ENCODE measurements at places on chromosomes 2 and 18.
A peak's percentile ranks its signal among the peaks of the same experiment; 100 is the strongest.

GRCh38 chr2:68726608-68727367 lies 7.8 kb upstream of the ARHGAP25 start:
- DNase-seq: peak; percentile 74

DNA sequence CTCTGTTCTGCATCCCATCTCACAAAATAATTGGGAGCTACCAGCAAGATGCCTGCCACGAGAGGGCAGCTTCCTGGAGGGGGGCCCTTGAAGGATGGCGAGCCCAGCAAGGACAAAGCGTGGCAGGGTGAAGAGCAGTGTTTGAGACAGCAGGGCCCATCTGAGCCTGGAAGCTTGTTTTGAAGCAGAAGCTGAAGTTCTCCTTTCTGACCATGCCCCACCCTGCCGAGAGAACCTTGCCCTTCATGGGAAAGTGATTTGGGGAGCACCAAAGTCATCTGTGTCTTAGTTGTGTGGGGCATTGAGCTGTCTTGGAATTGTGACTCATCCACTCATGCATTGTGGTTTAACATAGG lies 216.3 kb downstream of the BCL11A start:
- no peak for DNase-seq

DNA sequence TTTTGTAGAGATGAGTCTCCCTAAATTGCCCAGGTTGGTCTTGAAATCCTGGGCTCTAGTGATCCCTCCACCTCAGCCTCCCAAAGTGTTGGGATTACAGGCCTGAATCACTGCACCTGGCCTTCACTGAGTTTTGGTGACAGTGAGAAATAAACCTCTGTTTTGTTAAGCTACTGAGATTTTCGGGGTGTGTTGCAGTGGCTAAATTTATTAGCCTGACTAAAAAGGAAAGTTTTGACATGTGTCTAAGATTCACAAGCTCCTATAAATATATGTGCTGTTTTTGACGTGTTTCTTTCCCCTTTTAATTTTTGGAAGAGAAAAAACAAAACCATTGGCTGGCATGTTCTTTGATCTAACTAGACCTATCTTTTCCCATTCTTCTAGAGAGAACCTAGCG lies 190.5 kb upstream of the MC4R start:
- DNase-seq: no peak

- DNase-seq: no peak
These were observed 47.6 kb upstream of the LGALSL start for GRCh38 chr2:64406407-64406774.

- no peak for DNase-seq
These were observed 71.8 kb downstream of the TMEFF2 start for GRCh38 chr2:192122946-192123345.

GRCh38 chr2:42844366-42844765 lies 52.0 kb upstream of the HAAO start:
- DNase-seq: no peak

DNA sequence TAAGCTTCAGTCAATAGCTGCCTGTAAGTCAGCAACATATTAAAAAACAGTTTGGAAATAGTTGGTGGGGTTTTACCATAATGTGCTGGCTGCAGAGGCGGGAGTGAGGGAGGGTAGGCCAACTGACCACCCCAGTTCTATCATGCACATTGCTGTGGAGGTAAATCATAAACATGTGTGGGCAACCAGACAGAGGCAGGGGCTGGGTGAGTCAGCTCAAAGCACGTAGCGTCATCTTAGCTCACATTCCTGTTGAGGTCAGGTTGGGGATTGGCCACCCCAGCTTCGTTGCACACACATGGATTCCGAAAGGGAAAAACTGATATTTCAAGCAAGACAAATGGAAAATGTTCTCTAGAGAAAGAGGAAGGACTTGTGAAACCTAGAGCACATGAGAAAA lies 19.5 kb downstream of the GPR45 start:
- DNase-seq: no peak

GRCh38 chr2:205387350-205388055 lies 294.8 kb upstream of the NRP2 start:
- no peak for DNase-seq

GRCh38 chr2:74576863-74577229 lies 22.3 kb downstream of the DOK1 start:
- DNase-seq: no peak

GRCh38 chr2:75560022-75560767 lies 544 bp downstream of the EVA1A start:
- no peak for DNase-seq

DNA sequence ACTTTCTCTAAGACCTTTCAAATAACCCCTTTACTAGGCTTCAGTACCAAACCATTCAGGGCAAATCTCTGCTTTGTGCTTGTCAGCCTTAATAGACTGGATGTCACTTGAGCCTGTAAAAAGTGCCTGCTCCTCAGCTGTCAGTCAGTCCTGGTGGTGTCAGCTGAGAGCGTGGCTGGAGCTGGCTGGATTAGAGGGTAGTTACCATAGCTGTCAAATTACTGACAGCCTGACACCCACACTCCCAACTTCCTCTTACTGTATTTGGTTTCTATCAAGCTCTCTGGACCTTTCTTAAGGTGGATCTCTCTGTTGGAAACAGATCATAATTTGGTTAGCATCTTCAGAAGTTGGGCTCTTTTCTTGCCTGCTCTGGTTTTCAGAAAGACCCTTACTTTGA lies 371.4 kb upstream of the ATP5MC3 start:
- no peak for DNase-seq

DNA sequence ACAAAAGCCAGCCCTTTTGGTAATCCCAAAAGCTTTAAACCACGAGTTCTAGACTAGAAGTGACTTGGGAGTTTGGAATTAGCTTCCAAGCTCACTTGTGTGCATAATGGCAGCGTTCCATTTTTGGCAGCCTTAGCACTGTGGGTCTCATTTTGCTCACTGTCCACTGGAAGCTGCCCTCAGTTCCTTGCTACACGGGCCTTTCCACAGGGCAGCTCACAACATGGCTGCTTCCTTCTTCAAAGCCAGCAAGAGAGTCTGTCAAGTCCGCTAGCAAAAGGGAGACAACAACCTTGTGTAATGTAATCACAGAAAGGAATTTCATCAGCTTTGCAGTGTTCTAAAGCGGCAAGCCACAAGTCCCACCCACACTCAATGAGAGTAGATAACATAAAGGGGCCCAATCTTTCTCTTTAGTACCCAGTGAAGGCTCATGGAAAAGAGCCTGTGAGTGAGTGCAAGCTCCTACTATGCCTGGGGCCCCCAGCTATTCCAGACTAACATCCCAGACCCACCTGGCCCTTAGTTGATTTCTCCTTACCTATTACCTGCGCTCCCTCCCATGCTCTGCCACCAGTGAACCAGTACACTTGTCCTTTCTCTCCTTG lies 239.7 kb upstream of the FBXO11 start:
- DNase-seq: no peak

- DNase-seq: no peak
These were observed 62.9 kb downstream of the MEMO1 start for GRCh38 chr2:31947871-31948270.

GRCh38 chr2:223086370-223086981 lies 34.5 kb downstream of the KCNE4 start:
- no peak for DNase-seq

DNA sequence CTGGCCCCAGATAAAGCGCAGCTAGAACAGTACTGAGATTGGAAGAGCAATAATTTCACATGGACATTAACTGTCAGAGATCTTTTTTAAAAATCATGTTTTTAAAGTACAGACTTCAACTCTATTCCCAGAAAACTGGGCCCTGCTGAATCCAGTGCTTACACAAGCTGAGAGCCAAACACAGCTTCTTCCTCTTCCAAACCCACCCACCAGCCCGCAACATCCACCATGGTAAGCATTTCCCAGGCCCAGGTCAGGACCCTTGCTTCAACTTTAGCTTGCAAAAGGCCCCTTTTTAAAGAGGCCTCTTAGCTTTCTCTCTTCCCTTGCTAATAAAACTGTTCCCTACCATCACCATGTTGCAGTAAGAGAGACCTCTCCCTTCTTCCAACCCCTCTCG lies 2.1 kb downstream of the AAK1 start:
- DNase-seq: no peak

DNA sequence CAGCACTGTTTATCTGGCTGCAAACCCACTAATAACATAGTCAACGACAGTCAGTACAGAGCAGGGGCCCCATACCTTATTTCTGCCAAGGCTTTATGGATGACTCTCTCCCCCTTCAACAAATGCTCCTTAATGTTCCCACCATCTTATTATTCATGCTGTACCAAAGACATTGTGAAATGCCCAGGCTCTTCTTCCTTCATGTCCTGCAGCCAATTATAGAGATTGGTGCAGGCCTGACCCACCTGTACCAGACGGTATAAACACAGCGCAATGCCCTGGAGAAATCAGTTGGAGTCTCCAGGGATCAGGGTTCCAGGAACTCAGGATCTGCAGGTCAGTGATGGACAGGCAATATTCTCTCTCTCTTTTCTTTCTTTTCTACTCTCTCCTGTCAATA lies at the start of gene IL1F10:
Gene IL1F10, plus strand, starts transcription at position 290 of the 400 bp plus-strand sequence. CDS start 4,769 bp downstream, outside the sequence.
- no peak for DNase-seq

- DNase-seq: no peak
These were observed at the start of gene SNED1 for GRCh38 chr2:240997856-240998705. SNED1 (plus strand) TSS chr2:240998618; CDS start chr2:240998838, 220 bp downstream.

DNA sequence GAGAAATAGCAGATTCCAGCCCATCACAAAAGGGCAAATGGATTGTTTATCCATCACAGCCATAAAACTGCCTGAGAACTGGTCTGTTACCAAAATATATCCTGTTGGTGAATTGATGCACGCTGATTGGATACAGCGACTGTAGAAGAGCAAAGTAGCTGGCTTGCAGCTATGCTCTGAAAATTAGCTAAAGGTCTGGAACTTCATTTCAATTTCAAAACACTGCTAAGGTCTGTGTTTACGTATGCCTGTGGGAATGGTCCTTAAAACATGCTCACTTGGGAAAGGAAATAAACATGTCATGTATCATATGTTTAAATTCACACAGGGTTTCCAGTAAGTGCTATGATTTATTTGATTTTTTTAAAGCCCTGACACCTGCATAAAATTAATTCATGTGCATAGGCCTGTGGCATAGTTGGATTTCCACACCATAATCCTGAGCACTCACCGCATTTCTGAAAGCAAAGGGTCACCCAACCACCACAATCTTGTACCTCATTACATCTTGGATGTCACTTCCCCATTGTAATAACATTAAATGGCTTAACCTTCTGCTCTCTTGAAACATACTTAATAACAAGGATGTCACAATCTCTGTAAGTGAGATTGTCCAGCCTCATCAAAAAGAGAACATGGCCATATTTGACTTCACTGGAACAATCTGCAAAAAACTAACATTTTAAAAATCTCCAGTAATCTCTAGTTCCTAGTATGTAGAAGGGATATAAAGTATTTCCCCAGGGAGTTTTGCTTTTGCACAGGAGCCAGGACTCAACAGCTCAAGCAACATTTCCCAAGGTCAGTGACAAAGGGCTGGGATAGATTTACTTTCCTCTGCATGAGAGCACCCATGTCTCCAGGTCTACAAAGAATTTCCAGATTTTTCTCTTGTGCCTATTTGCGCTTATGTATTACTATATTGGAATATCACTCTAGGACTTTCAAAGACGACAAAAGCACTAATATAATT lies 109.8 kb downstream of the FARSB start:
- no peak for DNase-seq

DNA sequence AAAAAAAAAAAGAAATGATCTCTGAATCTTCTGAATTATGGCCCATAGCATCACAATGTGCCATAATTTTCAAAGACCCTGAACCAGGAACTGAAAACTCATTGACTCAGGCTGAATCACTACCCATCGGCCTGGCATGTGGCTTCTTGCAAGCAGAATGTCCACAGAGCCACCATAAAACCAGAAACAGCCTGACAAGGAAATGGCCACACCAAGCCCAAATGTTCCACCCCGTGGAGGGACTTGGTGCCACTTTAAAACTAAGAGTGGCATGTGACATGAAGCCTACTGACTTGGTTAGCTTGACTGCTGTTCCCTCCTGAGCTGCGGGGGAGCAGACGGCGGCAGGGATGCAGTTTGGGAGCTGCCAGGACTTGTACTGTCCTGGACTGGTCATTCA lies 71.2 kb upstream of the RBM44 start:
- DNase-seq: no peak

GRCh38 chr2:222797871-222798270 lies 63.0 kb upstream of the ACSL3 start:
- DNase-seq: no peak

DNA sequence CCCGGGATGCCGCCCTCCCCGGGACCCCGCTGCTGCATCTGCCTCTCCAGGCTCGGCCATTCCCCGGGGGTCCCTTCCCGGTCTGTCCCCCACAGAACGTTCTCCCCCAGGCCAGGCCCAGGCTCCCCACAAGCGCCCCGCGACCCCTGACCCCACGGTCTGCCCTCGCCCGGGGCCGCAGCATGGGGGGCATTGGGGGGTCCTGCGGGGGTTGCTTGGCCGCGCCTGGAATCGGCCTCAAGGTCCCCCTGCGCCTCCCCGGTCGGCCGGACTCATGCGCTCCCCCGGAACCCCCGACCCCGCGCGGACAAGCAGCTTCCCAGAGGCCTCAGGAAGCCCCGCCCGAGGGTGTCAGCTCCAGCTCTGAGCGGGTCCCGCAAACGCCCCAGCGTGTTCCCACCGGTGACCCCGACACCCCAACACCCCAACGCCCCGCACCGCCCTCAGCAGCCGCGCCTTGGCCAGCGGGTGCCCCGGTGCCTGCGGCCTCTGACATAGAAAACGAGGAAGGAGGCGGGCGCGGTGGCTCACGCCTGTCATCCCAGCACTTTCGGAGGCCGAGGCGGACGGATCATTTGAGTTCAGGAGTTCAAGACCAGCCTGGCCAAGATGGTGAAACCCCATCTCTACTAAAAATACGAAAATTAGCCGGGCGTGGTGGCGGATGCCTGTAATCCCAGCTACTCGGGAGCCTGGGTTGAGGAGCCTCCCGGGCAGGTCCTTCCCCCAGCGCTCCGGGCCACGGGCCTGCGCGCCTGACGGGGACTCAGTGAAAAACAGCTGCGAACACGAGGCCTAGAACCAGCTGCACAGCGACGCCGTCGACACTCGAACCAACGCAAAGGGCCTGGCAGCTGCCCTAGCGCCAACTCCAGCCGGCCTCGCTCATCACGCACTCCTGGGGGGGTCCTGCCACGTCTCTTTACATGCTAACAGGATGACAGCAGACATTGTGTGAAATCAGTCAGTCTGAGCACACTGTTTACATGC lies 61.8 kb upstream of the CTDP1 start:
- DNase-seq: no peak

GRCh38 chr2:214565246-214565645 lies 154.4 kb downstream of the VWC2L start:
- DNase-seq: no peak

- DNase-seq: no peak
These were observed 24.0 kb downstream of the PKDCC start for GRCh38 chr2:42071791-42072190.

- DNase-seq: no peak
These were observed 26.6 kb downstream of the LPIN2 start for GRCh38 chr18:2986150-2986865.

Data from naive thymus-derived CD4-positive, alpha-beta T cell (primary cell).